ENCODE measurements at places on chromosomes 1 and 21.

- DNase-seq, result no peak
Observed at GRCh38 chr1:44828841-44829440, 14.1 kb downstream of the PTCH2 start.

DNA sequence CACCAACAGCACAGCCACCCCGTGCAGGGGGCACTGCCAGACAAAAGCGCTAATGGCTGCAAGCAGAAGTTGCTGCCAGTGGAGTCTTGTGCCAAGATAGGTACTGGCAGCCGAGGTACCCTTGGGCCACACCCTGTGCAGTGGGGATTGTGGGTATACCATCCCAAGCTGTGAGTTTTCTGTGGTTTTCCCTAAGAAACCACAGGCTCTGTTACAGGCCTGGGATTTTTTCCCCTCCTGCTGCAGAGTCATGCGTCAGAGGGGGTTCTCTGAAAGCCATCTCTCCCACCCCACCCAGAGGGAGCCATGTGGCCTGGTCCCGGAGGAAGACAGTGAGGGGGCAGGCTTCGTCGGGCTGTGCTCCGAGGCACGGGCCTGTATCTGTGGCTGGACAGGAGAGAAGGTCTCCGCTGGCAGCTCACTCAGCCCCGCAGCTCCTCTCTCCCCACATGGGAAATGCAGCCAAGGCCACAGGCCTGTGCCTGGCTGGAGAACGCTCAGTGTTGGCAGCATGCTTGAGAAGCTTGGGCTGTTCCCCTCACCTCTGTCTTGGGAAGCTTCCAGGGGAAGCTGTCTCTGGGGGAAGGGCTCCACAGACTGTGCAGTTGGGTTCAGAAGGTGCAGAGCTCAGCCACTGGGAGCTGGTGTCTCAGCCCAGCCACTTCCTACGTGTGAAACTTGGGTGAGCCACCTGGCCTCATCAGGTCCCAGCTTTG lies 42.5 kb downstream of the NEK2 start:
- DNase-seq, result peak; percentile 80

- no peak for DNase-seq
Observed at GRCh38 chr1:53545663-53546408, 86.6 kb downstream of the DMRTB1 start.

GRCh38 chr1:79079770-79080169 lies 73.2 kb upstream of the ADGRL4 start:
- no peak for DNase-seq

DNA sequence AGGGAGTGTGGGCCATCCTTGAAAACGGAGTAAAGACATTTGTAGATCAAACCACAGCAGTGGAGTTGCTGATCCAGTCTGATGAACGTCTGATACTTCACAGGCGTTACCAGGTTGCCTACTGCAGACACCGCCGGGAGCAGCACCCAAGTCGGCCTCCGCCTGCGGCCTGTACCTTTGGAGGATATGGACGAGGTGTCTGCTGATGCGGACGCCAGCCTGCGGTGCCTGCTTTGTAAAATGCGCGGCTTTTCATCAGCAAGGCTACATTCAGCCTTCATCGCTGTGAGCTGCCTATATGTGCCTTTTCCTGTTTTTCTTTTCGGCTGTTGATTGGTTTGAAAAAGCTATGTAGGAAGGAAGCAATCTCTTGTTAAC lies 16.0 kb downstream of the SLX9 start:
- DNase-seq, result no peak

DNA sequence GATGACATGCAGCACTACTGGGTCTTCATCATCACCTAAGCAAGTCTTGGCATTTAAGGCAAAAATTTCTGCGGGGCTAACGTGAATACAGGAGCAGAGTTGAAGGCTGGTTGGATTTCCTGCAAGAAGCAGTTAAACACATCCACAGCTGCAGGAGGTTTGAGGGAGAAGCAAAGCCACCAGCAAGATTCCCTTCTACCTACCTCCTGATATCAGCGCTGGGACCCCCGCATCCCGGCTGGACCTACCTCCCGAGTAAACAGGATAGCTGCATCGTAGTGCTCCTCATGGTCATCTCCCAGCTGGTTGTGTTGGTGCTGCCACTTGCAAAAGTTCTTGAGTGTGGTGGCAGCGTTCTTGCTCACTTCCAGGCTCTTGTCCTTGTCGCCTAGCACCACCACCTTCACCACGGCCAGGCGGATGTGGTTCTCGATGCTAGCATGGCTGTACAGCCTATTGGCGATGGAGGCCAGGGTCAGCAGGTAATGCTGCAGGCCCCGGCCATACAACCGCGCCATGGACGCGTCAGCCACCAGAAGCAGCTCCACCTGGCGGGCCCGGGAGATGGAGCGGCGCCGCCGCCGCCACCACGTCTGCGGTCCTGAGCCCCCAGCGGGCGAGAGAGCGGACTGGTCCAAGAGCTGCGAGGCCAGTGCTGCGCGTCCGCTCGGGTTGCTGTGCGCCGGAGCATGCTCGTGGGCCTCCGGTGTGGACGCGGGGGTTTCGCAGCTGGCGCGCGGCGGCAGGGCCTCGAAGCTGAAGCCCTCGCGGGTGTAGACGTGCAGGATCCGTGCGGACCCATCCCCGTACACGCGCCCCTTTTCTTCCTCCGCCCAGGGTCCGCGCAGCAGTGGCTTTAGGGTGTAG lies 1.6 kb downstream of the ADAMTS5 start:
- no peak for DNase-seq

Data from inflammatory macrophage treated with lipopolysaccharide for 1 hour (primary cell).